Metanephros (tissue), 2 donors: ENCODE measurements at places on chromosomes 4 and X. TPM values are rescaled to one million over a fixed set of nuclear protein-coding genes. Genes with fewer than 3 reads are reported as not detected.

The GRIA2 gene
- 0.82 TPM for total RNA-seq

The LDB2 gene
- 225 TPM for total RNA-seq

The GPR34 gene
- 7.2 TPM for total RNA-seq

The GLOD5 gene
- total RNA-seq: 0.76 TPM

The MAGEH1 gene
- 66.7 TPM for total RNA-seq

The IQSEC2 gene
- total RNA-seq: 11.4 TPM

The CLDN2 gene
- 16.3 TPM for total RNA-seq

The ADH7 gene
- total RNA-seq: not detected

The SLC38A5 gene
- 4.8 TPM for total RNA-seq

The RPS3A gene
- 2,907 TPM for total RNA-seq

The SOD3 gene
- 28.8 TPM for total RNA-seq

The AWAT2 gene
- not detected for total RNA-seq

The CLTRN gene
- 10.3 TPM for total RNA-seq

The OPHN1 gene
- 20.4 TPM for total RNA-seq

The ARHGAP36 gene
- 36.8 TPM for total RNA-seq

The CXCL1 gene
- 5.9 TPM for total RNA-seq

The TLR10 gene
- 1.1 TPM for total RNA-seq

The SYP gene
- total RNA-seq: 2.3 TPM

The TSPYL2 gene
- 22.5 TPM for total RNA-seq

The CENPVL3 gene
- total RNA-seq: 0.70 TPM

The FGFR3 gene
- total RNA-seq: 97.0 TPM

The GPR173 gene
- total RNA-seq: 13.7 TPM

The SLC25A5 gene
- 227 TPM for total RNA-seq

The TKTL2 gene
- total RNA-seq: not detected

The GABRQ gene
- 0.99 TPM for total RNA-seq

The MAGEA2B gene
- not detected for total RNA-seq

The LEF1 gene
- 37.3 TPM for total RNA-seq

The TMEM35A gene
- 4.0 TPM for total RNA-seq

The XAGE2 gene
- not detected for total RNA-seq

The ZCCHC12 gene
- total RNA-seq: 1.2 TPM

The WNK3 gene
- total RNA-seq: 6.3 TPM

The NMU gene
- 5.1 TPM for total RNA-seq

The VCX3A gene
- total RNA-seq: not detected

The BTK gene
- 6.0 TPM for total RNA-seq

The SH3TC1 gene
- total RNA-seq: 65.4 TPM

The MSX1 gene
- 0.82 TPM for total RNA-seq

The TCEAL1 gene
- 24.5 TPM for total RNA-seq

The PPM1K gene
- 57.1 TPM for total RNA-seq

The RAI2 gene
- 5.3 TPM for total RNA-seq

The NR0B1 gene
- total RNA-seq: 0.53 TPM

The GAGE12J gene
- not detected for total RNA-seq

The ARR3 gene
- total RNA-seq: not detected

The MAGEB17 gene
- total RNA-seq: not detected

The PABPC4L gene
- 10.8 TPM for total RNA-seq

The PASD1 gene
- total RNA-seq: not detected

The USP17L11 gene
- total RNA-seq: not detected

The HTN1 gene
- total RNA-seq: not detected

The P2RY8 gene
- 2.9 TPM for total RNA-seq

The BRS3 gene
- not detected for total RNA-seq

The TASL gene
- 2.2 TPM for total RNA-seq

The ARX gene
- 0.06 TPM for total RNA-seq

The GPR50 gene
- total RNA-seq: not detected

The SCD5 gene
- 27.0 TPM for total RNA-seq

The ITGB1BP2 gene
- 16.9 TPM for total RNA-seq

The CNKSR2 gene
- total RNA-seq: 3.2 TPM

The GPRIN3 gene
- 12.6 TPM for total RNA-seq
